Memory B cell (primary cell): ENCODE measurements at places on chromosomes 1 and 21.

GRCh38 chr1:229181419-229181818, 89.5 kb upstream of the RAB4A start:
- no peak overlapping the region for H3K27ac ChIP-seq
- no peaks in the 10 kb centered on the region for H3K36me3 ChIP-seq
- no peaks in the 10 kb centered on the region for H3K4me1 ChIP-seq

GRCh38 chr1:12627296-12627695, 9.3 kb upstream of the DHRS3 start:
- peaks cover under 1% of the 10 kb centered on the region for H3K27me3 ChIP-seq
- no peak overlapping the region for H3K4me3 ChIP-seq
- H3K27ac ChIP-seq, result no peak overlapping the region

GRCh38 chr1:102776071-102776470, 332.3 kb downstream of the COL11A1 start:
- H3K27ac ChIP-seq, result no peak overlapping the region
- no peaks in the 10 kb centered on the region for H3K36me3 ChIP-seq
- no peak for DNase-seq
- H3K4me3 ChIP-seq, result no peak overlapping the region

GRCh38 chr21:20944139-20944538, 54.1 kb upstream of the NCAM2 start:
- H3K4me1 ChIP-seq, result no peaks in the 10 kb centered on the region
- no peak overlapping the region for H3K4me3 ChIP-seq
- H3K36me3 ChIP-seq, result no peaks in the 10 kb centered on the region
